ENCODE measurements at places on chromosomes 3 and 15. TPM values are rescaled to one million over a fixed set of nuclear protein-coding genes. Genes with fewer than 3 reads are reported as not detected.

CCDC174 gene
- 7.3 TPM for total RNA-seq

DZIP3 gene
- total RNA-seq, result 13.9 TPM

TMEM212 gene
- total RNA-seq, result not detected

ITIH1 gene
- total RNA-seq, result not detected

AADACL2 gene
- total RNA-seq, result not detected

NR2F2 gene
- 13.2 TPM for total RNA-seq

PP2D1 gene
- not detected for total RNA-seq

BMF gene
- total RNA-seq, result 3.8 TPM

ZNF385D gene
- 1.5 TPM for total RNA-seq

TICRR gene
- 0.32 TPM for total RNA-seq

CACNA2D2 gene
- total RNA-seq, result 0.16 TPM

TLR9 gene
- total RNA-seq, result under 0.01 TPM

TNFSF10 gene
- 9.2 TPM for total RNA-seq

CCDC54 gene
- not detected for total RNA-seq

NR1I2 gene
- total RNA-seq, result under 0.01 TPM

CKMT1B gene
- total RNA-seq, result not detected

EDEM1 gene
- 18.6 TPM for total RNA-seq

RNU5B-1 gene
- not detected for total RNA-seq

ARPIN gene
- 11.3 TPM for total RNA-seq

CYP11A1 gene
- 0.79 TPM for total RNA-seq

MRPS25 gene
- total RNA-seq, result 13.1 TPM

TTLL13 gene
- 0.16 TPM for total RNA-seq

ACTRT3 gene
- 7.1 TPM for total RNA-seq
